Renal pelvis (tissue), 12 donors: ENCODE measurements at places on chromosomes 1 and 21. TPM values are rescaled to one million over a fixed set of nuclear protein-coding genes. Genes with fewer than 3 reads are reported as not detected.

CD247 gene
- polyA plus RNA-seq, result 0.44 TPM

MROH9 gene
- not detected for polyA plus RNA-seq

RNF186 gene
- polyA plus RNA-seq, result 0.27 TPM

NUP210L gene
- 0.16 TPM for polyA plus RNA-seq

CLDN17 gene
- not detected for polyA plus RNA-seq

C1orf94 gene
- polyA plus RNA-seq, result 0.06 TPM

NENF gene
- polyA plus RNA-seq, result 32.9 TPM

CSF3R gene
- 3.1 TPM for polyA plus RNA-seq

FCER1G gene
- polyA plus RNA-seq, result 10.2 TPM

CFHR1 gene
- 0.29 TPM for polyA plus RNA-seq

TPR gene
- polyA plus RNA-seq, result 119 TPM

LEFTY2 gene
- polyA plus RNA-seq, result 0.87 TPM

WNT3A gene
- polyA plus RNA-seq, result 0.23 TPM

TLCD4 gene
- polyA plus RNA-seq, result 5.1 TPM

ZNF683 gene
- not detected for polyA plus RNA-seq

AVPR1B gene
- 1.6 TPM for polyA plus RNA-seq

ZNF593OS gene
- polyA plus RNA-seq, result 1.2 TPM

NBPF6 gene
- not detected for polyA plus RNA-seq

RHD gene
- 0.94 TPM for polyA plus RNA-seq

LIN28A gene
- polyA plus RNA-seq, result 0.09 TPM

AK5 gene
- polyA plus RNA-seq, result 2.7 TPM

NHLH1 gene
- polyA plus RNA-seq, result 0.10 TPM

MAP3K21 gene
- polyA plus RNA-seq, result 22.5 TPM

SIPA1L2 gene
- polyA plus RNA-seq, result 30.2 TPM

ITGB3BP gene
- polyA plus RNA-seq, result 61.0 TPM

RALGPS2 gene
- polyA plus RNA-seq, result 36.9 TPM

SCCPDH gene
- 56.0 TPM for polyA plus RNA-seq

CELA3B gene
- not detected for polyA plus RNA-seq

CFHR4 gene
- not detected for polyA plus RNA-seq

MGST3 gene
- polyA plus RNA-seq, result 224 TPM

TCHHL1 gene
- not detected for polyA plus RNA-seq

CYP4Z1 gene
- polyA plus RNA-seq, result 0.30 TPM

IL19 gene
- 0.83 TPM for polyA plus RNA-seq

TSEN15 gene
- 48.3 TPM for polyA plus RNA-seq

TAS1R1 gene
- polyA plus RNA-seq, result 0.21 TPM

BARHL2 gene
- polyA plus RNA-seq, result not detected

CFAP74 gene
- polyA plus RNA-seq, result 1.3 TPM

CA14 gene
- 6.6 TPM for polyA plus RNA-seq

VWA5B1 gene
- polyA plus RNA-seq, result 1.4 TPM

FCMR gene
- 2.2 TPM for polyA plus RNA-seq
